Stimulated activated CD4-positive, alpha-beta T cell treated with anti-CD3 and anti-CD28 coated beads, TNF-alpha, amount 100 ng/mL, for 48 hours (primary cell): ENCODE measurements at places on chromosomes 5 and 9.

DNA sequence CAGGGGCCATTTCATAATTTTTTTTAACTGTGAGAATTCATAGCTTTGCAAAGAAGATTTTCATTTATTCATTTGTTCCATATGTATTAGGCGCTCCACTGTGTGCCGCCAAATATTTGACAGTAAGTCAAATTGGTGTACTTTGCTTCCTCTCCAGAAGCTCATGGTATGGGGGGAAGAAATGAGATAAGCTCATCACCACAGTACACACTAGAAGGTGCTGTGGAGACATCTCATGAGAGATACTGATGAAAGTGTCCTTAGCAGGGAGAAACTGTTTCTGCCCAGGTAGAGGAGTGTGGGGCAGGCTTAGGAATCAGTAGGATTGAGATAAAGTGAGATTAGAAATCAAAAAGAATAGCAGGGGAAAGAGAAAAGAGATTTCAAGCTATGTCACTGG lies 136.2 kb downstream of the CDH6 start:
- no peak for DNase-seq

DNA sequence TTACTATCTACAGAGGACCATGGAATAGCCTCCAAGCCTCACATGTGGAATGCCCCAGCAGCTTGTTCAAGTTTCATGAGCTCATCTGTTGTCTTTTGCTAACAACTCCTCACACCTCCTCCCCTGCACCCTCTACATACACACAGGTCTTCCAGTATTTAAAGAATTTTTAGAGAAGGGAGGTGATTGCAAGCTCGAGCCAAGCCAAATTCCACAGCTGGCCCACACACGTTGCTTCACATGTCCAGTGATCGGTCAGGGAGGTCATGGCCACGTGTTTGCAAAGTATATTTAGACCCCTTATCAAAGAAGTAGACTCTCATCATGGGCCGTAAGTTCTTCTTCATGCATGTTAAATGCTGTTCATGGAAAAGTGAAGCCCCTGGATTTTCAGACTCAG lies 281.7 kb downstream of the OSTF1 start:
- no peak for DNase-seq

- no peak for DNase-seq
Observed at GRCh38 chr5:149412783-149413476, 33.8 kb upstream of the IL17B start.

GRCh38 chr9:136685216-136685615 lies 2.0 kb downstream of the AGPAT2 start:
- DNase-seq, result no peak

- no peak for DNase-seq
Observed at GRCh38 chr5:42952578-42952974, 87.5 kb downstream of the ANXA2R start.

GRCh38 chr5:160169326-160169725 lies 50.1 kb upstream of the PWWP2A start:
- DNase-seq, result no peak

DNA sequence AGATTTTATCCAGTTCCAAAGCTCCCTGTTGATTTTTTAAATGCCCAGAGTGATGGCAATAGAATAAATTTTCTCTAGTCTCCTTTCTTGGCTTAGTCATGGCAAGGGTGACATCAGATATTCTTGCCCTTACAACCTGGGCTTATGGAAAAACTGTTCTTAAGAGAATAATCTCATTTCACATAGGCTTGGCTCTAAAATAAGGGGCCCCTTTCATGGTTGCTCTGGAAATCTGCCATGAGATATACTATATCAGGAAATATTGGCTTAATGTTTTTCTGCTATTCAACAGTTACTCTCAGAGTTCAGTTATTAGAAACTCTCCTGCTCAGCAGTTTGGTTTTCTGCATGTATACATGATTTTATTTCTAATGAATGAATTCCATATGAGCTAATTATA lies 7.8 kb downstream of the HMHB1 start:
- DNase-seq, result no peak
